ENCODE measurements at places on chromosomes 1 and 21. TPM values are rescaled to one million over a fixed set of nuclear protein-coding genes. Genes with fewer than 3 reads are reported as not detected.

DNA sequence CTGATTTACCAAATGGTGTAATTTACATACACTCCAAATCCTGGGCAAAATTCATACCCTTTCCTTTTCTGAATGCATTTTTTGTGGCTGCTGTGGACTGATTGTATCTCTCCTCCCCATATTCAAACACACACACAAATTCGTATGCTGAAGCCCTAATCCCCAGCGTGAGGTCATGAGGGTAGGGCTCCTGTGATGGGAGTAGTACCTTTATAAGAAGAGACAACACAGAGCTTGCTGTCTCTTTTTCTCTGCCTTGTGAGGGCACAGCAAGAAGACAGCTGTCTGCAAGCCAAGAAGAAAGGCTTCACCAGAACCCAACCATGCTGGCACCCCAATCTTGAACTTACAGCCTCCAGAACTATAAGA, 24.4 kb downstream of the DUSP10 start:
- no peak for DNase-seq

DNA sequence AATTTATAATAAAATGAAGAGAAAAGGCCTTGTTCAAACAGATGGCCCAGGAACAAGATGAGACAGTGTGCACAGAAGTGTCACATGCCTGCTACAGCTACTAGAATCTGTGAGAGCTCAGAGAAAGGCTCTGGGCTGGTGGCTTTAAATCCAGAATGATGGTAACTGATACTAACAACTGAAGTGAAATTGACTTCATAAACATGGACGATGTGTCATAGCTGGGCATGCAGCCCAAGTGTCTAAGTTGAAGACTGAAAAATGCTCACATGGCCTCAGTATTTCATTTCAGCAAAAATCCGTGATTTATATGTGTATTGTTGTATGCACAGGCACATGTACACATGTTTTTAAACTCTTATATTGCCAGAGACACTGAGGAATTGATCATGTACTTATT, 208.3 kb upstream of the RUNX1 start:
- no peak for DNase-seq

The PAQR7 gene
- 10.8 TPM for total RNA-seq

DNA sequence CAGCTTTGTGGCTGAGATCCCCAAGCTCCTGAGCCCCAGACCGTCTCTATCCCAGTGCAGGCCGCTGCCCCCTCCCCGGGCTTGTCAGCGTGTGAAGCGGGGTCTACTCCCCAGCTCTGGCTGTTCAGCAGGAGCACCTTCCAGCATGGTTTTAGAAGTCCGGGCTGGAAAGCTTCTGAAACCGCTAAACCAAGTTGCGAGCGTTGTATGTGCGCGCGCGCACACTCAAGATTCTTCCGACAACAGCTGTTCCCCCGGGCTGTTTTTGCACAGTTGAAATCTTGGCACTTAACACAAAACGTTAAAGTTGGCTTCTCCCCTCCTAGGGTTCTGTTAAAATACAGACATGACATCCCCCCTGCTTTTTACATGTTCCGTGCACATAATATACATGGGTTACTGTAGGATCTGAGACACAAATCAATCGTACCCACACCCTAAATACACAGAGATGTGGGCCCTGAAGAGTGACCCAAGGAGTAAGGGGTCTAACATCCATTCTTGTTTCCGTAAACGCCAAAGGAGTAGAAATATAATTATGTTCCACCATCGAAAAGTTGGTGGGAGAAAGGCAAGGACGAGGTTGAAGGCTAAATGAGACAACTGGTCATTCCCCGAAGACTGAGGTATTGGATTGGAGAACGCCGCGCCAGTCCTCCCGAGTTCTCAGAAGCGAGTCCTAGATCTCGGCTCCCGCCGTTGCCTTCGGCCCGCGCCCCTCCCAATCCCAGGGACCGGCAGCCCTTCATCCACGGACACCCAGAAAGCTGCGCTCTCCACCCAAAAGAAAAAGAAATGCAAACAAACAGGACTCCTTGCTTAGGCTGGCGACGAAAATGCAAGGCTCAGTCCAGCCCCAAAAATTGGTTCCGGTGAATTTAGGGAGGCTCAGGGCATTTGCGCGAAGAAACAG, 1.3 kb downstream of the TBX15 start:
- DNase-seq: no peak

GRCh38 chr21:19440792-19441655, 1037.4 kb upstream of the TMPRSS15 start:
- DNase-seq: no peak

- DNase-seq: no peak
These were observed 364.3 kb upstream of the USP24 start for GRCh38 chr1:55579332-55580001.

DNA sequence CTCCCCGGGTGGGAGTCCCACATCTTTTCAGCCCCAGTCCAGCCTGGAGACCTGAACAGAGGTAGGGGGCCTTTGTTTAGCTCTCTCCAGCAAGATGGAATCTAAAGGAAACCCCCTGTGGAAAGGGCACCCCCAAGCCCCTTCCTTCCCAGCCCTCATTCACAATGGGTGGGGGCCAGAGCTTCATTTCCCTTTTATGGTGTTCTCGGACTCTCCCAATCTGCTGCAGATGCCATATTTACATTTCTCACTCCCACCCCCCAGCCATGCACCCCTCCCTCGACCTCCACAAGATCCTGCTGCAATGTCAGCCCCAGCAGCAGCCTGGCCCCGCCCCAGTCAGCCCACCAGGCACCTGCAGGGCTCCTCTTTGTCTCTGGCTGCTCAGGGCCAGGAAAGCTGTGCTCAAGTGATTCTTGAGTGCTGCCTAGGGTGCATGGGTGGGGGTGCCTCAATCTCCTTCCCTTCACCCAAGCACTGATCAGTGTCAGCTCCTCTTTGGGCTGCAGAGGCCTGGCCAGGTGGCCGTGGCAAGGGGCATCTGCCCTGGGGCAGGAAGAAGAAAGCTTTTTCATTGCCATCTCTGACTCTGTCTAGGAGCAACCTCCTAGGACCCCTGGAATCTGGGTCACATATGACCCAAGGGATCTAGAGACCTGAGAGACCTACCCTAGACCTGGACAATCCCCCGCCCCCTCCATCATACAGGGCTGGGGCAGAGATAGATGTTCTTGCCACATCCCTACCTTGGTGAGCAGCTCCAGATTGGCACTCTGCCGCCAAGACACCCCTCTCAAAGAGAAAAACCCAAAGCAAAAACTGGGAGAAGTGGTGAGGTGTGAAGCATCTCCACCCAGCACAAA, 1.7 kb downstream of the KIF21B start:
- no peak for DNase-seq

The LEFTY2 gene
- total RNA-seq: 2.2 TPM

- no peak for DNase-seq
These were observed 14.8 kb downstream of the MGST3 start for GRCh38 chr1:165645654-165646366.

The SEC22B gene
- 30.2 TPM for total RNA-seq

The HUNK gene
- total RNA-seq: 2.0 TPM

DNA sequence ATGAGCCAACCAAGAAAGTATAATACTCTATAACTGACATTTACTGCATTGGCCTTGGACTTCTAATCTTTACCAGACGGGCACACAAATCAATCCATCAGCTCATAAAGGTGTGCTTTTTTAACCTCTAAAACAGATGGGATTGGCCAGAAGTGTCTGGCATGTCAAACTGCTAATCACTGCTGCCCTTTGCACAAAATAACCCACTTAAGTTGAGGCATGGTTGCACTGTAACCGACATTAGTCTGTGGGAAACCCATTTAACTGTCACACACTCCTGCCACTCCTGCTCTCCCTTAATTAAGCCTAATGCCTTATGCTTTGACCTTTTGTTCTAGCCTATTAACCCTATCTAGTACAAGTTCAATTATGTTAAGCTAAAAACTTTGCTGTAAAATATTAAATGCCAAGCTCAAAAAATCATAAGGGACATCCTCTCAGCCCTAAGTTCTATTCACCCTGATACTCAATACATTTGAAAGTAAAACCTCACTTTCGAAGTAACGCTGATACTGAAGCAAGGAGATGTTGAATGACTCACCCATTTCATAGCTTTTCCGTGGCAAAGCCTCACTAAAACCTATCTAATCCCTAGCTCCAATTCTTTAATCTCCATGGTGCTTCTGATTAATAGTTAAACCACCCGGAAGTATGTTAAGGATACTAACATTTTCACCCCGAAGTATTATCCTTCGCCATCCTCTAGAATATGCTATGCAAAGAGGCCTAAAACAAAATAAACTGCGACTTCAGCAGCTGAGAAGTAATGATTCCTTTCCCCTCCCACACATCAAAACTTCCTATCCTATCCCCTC, 12.9 kb downstream of the NRIP1 start:
- DNase-seq: no peak

The LAD1 gene
- 42.6 TPM for total RNA-seq

GRCh38 chr1:241622669-241623068, 17.5 kb downstream of the CHML start:
- no peak for DNase-seq
